Pancreas (tissue), 10 donors: ENCODE measurements at places on chromosomes 3 and 15. TPM values are rescaled to one million over a fixed set of nuclear protein-coding genes. Genes with fewer than 3 reads are reported as not detected.

Gene ANO10
- 8.8 TPM for total RNA-seq

Gene CD86
- 0.32 TPM for total RNA-seq

Gene SAMD7
- not detected for total RNA-seq

Gene EHHADH
- total RNA-seq: 6.1 TPM
